ENCODE measurements at places on chromosomes 3 and 15.

GRCh38 chr3:181265750-181266333 lies 276.3 kb upstream of the DNAJC19 start:
- no peak for DNase-seq

DNA sequence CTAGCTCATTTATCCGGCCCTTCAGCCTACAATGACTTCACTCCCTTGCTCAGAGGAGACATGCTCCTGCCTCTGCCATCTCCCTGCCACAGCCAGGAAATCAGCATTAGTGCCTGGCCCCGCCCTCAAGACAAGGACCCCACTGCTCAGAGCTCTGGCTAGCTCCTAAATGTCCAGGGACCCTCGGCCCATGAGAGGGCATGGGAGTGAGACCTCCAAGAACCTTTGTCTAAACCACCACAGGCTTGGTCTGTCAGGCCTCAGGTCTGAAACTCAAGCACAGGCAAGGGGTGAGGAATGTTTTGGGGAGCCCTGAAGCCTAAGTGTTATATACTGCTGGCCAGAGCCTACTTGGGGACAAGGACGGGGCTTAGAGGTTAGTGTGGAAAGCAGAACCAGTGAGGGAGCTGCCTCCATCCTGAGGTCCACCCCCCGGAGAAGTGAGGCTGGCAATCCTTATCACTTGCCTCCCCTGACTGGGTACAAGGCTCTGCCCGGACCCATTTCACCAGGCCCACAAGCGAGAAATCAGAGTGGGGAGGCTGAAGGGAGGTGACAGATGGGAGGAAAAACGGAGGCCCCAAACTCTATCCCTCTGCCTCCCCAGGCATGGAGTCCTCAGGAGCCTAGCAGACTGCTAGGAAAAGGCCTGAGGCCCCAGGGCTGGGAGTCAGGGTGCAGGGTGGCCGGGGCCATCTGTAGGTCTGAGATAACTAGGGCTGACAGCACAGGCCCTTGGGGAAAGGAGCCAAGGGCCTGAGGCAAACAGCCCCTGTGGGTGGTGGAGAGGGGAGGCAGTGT lies 18.8 kb downstream of the SHF start:
- no peak for DNase-seq

DNA sequence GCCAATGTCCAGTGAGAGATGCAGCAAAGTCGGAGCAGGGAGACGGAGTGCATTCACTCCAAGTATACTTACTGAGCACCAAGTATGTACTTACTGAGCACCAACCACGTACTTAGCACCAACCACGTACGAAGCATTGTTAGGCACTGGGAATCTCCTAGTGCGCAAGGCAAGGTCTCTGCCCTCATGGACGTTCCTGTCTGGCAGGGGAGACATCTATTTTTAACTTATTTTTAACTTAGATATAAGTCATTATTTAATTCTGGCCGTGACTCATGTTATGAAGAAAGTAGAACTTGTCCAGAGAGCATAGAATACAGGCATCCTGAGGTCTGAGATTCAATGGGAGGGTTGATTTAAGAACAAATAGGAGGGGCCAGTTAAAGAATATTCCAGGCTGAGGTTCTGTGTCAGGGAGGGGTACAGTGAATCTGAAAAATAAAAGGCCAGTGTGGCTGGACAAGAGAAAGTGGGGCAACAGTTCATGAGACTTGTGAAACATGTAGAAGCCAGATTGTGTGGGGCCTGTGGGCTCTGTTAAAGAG lies 9.3 kb upstream of the LRRC31 start:
- no peak for DNase-seq

DNA sequence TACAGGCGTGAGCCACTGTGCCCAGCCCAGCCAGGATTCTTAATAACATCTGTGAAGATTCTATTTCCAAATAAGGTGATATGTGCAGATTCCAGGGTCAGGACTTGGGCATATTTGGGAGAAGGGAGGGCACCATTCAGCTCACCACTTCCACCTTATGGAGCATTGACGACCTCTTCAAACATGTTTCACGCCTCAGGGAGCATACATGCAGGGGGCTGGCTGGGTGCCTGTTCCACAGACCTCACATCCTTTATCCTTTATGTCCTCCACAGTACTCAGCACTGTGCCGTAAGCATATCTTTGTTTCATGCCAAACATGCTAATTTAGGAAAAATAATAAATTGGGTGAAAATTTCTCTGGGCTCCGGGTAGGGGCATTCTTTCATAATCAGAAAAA lies 229.0 kb downstream of the THSD4 start:
- DNase-seq, result peak; percentile 4

DNA sequence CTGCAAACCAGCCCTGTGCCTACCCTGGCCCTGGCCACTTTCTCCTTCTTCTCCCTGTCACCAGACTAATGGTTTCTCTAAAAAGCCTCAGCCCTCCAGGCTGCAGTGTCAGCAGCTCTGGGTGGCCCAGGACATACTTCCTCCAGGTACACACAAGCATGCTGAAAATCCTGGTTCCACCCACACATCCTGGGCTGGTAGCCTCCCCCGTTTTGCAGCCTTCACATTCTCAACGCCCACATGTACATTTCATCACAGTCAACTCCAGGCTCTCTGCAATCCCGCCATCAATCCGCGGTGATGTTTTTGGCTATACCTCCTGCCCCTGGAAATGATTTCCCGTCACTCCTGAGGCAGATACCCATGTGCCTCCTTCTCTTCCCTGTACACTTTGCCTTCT lies 59.4 kb downstream of the MAGEF1 start:
- DNase-seq, result no peak

All from NCI-H345 (cell line).